ENCODE measurements at places on chromosomes 4 and X. TPM values are rescaled to one million over a fixed set of nuclear protein-coding genes. Genes with fewer than 3 reads are reported as not detected.

SOX3 gene
- not detected for total RNA-seq

DCAF8L2 gene
- total RNA-seq: not detected

GLOD5 gene
- total RNA-seq: not detected

EFNB1 gene
- total RNA-seq: 16.6 TPM

SHROOM2 gene
- 4.5 TPM for total RNA-seq

ABHD18 gene
- total RNA-seq: 5.9 TPM

UCHL1 gene
- total RNA-seq: 1,235 TPM

CACNA1F gene
- total RNA-seq: not detected

PRIMPOL gene
- total RNA-seq: 15.1 TPM

TRMT44 gene
- total RNA-seq: 15.4 TPM

FAT4 gene
- 18.5 TPM for total RNA-seq

CLDN24 gene
- total RNA-seq: not detected

DMRTC1B gene
- total RNA-seq: not detected

IL2 gene
- not detected for total RNA-seq

STEEP1 gene
- 35.6 TPM for total RNA-seq

SSX3 gene
- not detected for total RNA-seq

RASL11B gene
- total RNA-seq: 0.23 TPM

CNKSR2 gene
- 2.4 TPM for total RNA-seq

NDST3 gene
- total RNA-seq: 2.4 TPM

CASP6 gene
- 29.4 TPM for total RNA-seq

TRIM75 gene
- not detected for total RNA-seq

TLR8 gene
- total RNA-seq: not detected

HSFX3 gene
- total RNA-seq: not detected

HTR2C gene
- not detected for total RNA-seq

HERC6 gene
- 4.8 TPM for total RNA-seq

PF4V1 gene
- total RNA-seq: 9.2 TPM

HERC5 gene
- 0.69 TPM for total RNA-seq

ITM2A gene
- not detected for total RNA-seq

IL13RA1 gene
- total RNA-seq: 96.5 TPM

DRP2 gene
- 2.6 TPM for total RNA-seq

LAMTOR3 gene
- 44.1 TPM for total RNA-seq

CCNG2 gene
- total RNA-seq: 57.0 TPM

MTMR8 gene
- not detected for total RNA-seq

FRMD7 gene
- 0.05 TPM for total RNA-seq

ATP1B4 gene
- not detected for total RNA-seq

UGT8 gene
- total RNA-seq: not detected
